Motor neuron (in vitro differentiated cells): ENCODE measurements at places on chromosomes 2 and 18. TPM values are rescaled to one million over a fixed set of nuclear protein-coding genes. Genes with fewer than 3 reads are reported as not detected.

The ZNF804A gene
- total RNA-seq, result 9.0 and 10.4 TPM in 2 replicates

The THSD7B gene
- total RNA-seq, result 0.05 and 0.36 TPM in 2 replicates

The CRYBA2 gene
- total RNA-seq, result not detected in 2 replicates

The SNORC gene
- total RNA-seq, result 2.5 and 3.7 TPM in 2 replicates

The C2orf72 gene
- total RNA-seq, result 0.11 and 0.20 TPM in 2 replicates

The EDAR gene
- total RNA-seq, result 0.26 and 0.31 TPM in 2 replicates

The TMEM131 gene
- 48.6 and 54.6 TPM in 2 replicates for total RNA-seq

The CFAP210 gene
- 2.1 and 3.1 TPM in 2 replicates for total RNA-seq

The POTEF gene
- total RNA-seq, result 0.15 and 0.43 TPM in 2 replicates

The IL36B gene
- 0.73 and 0.81 TPM in 2 replicates for total RNA-seq

The CRYGD gene
- 2.2 and 2.4 TPM in 2 replicates for total RNA-seq

The TEKT4 gene
- total RNA-seq, result 0.24 and 0.33 TPM in 2 replicates

The SLC9A4 gene
- 1.8 and 2.2 TPM in 2 replicates for total RNA-seq

The CENPA gene
- 1.1 and 1.6 TPM in 2 replicates for total RNA-seq

The GAL3ST2 gene
- not detected in 2 replicates for total RNA-seq

The RNF144A gene
- 23.2 and 24.5 TPM in 2 replicates for total RNA-seq

The AQP12A gene
- total RNA-seq, result not detected in 2 replicates

The VIL1 gene
- 0.25 and 0.27 TPM in 2 replicates for total RNA-seq

The CPO gene
- not detected in 2 replicates for total RNA-seq

The TUBB8B gene
- not detected in 2 replicates for total RNA-seq

The EVX2 gene
- 0.04 and 0.09 TPM in 2 replicates for total RNA-seq

The VWA3B gene
- 2.1 and 4.3 TPM in 2 replicates for total RNA-seq

The SRBD1 gene
- total RNA-seq, result 21.2 and 23.0 TPM in 2 replicates

The PAIP2B gene
- total RNA-seq, result 0.65 and 0.66 TPM in 2 replicates

The TTC32 gene
- 17.9 and 20.9 TPM in 2 replicates for total RNA-seq

The UGT1A5 gene
- 1.4 and 2.3 TPM in 2 replicates for total RNA-seq
